Natural killer cell (primary cell): ENCODE measurements at places on chromosomes 6 and 20. TPM values are rescaled to one million over a fixed set of nuclear protein-coding genes. Genes with fewer than 3 reads are reported as not detected.

- H3K27me3 ChIP-seq = no peaks in the 10 kb centered on the region
- no peak for DNase-seq
- H3K27ac ChIP-seq = no peak overlapping the region
- peaks cover 4% of the 10 kb centered on the region for H3K36me3 ChIP-seq
- no peak overlapping the region for H3K4me3 ChIP-seq
Measured at GRCh38 chr20:17605131-17605660, 35.3 kb downstream of the DSTN start.

GPR6 gene
- total RNA-seq = not detected

DNA sequence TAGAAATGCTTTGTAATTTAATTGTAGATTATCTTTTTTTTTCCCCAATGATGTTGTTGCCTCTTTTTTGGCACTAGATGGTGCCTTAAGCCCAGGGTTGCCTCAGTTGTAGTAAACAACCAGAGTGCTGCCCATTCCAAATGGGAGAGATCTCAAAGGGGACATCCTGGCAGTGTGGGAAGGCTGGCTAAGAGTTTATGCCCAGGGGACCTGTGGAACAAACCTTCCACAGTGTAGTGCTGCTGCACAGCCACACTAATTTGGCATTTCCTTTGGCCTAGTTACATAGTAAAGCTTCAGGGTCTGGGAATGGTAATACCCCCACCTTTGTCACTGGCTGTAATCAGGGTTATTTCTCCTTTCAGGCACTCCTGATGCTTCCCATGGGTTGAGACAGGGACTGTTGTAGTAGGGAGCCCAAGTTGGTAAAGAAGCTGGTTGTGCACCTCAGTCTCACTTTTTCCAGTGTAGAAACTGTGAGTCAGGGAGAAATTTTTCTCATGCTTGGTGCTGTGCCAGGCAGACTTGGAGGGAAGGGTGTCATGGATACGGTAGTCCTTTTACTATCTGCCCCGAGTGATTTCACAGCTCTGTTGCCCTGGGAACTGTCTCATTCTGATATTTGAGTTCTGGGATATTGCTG is 177.8 kb upstream of the ECI2 start:
- H3K4me3 ChIP-seq = no peak overlapping the region
- no peaks in the 10 kb centered on the region for H3K27me3 ChIP-seq
- DNase-seq = no peak
- H3K4me1 ChIP-seq = peaks cover 6% of the 10 kb centered on the region

GRCh38 chr6:130517444-130517931 is 151.7 kb downstream of the TMEM200A start:
- H3K36me3 ChIP-seq = no peaks in the 10 kb centered on the region
- no peak overlapping the region for H3K27ac ChIP-seq
- no peak overlapping the region for H3K4me3 ChIP-seq

TMEM244 gene
- not detected for total RNA-seq

DNA sequence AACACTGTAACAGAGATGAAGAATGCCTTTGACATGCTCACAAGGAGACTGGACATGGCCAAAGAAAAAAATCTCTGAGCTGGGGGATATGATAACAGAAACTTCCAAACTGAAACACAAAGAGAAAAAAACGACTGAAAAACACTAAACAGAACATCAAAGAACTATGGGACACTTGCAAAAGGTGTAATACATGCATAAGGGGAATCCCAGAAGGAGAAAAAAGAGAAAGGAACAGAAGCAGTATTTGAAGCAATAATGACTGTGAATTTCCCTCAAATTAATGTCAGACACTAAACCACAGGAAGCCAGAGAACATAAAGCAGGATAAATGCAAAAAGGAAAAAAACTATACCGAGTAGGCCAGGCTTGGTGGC is 117.4 kb upstream of the ARID1B start:
- no peak overlapping the region for H3K27ac ChIP-seq
- DNase-seq = no peak
- H3K27me3 ChIP-seq = no peaks in the 10 kb centered on the region
- H3K4me3 ChIP-seq = no peak overlapping the region

- no peak for DNase-seq
- H3K4me3 ChIP-seq = no peak overlapping the region
- H3K4me1 ChIP-seq = no peaks in the 10 kb centered on the region
Measured at GRCh38 chr6:47075741-47076421, 33.7 kb upstream of the ADGRF1 start.

DNA sequence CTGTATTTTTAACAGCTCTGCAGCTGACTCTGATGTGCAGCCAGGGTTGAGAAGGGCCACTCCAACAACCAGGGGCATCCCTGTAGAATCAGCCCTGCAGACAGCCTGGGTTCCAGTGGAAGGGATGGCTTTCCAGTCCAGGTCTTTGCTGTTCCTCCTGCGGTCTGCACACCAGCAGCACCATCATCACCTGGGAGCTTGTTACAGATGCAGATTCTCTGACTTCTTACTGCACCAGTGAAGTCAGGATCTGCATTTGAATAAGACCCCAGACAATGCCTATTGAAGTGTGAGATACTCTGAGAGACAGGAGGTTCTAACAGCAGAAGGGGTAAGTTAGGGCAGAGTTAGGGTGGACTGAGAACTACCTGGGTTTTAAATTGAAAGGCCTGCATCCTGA is 151.3 kb downstream of the F13A1 start:
- no peak overlapping the region for H3K4me3 ChIP-seq
- H3K4me1 ChIP-seq = no peaks in the 10 kb centered on the region
- no peak overlapping the region for H3K27ac ChIP-seq
- H3K36me3 ChIP-seq = no peaks in the 10 kb centered on the region
- DNase-seq = no peak

MTFR2 gene
- total RNA-seq = 1.7 TPM

DNA sequence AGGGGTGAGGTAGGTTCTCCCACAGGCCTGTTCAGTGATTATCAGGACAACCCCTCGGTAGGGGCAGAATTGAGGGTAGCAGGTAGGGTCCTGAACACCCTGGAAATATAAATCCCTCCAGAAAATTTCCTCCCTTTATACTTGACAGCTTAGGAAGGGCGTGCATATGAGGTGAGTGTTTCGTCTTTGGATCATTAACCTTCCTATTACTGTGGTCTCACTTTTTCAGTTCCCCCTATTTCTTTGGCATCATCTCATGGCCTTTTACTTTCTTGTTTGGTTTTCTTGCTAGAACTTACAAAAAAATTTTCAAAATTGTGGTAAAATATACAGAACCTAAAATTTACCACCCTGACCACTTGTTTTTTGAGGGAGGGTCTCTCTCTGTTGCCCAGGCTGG is 18.7 kb upstream of the EPB41L1 start:
- no peak overlapping the region for H3K27ac ChIP-seq
- no peaks in the 10 kb centered on the region for H3K27me3 ChIP-seq
- no peak overlapping the region for H3K4me3 ChIP-seq
- H3K4me1 ChIP-seq = no peaks in the 10 kb centered on the region
- no peak for DNase-seq
- no peaks in the 10 kb centered on the region for H3K36me3 ChIP-seq

DNA sequence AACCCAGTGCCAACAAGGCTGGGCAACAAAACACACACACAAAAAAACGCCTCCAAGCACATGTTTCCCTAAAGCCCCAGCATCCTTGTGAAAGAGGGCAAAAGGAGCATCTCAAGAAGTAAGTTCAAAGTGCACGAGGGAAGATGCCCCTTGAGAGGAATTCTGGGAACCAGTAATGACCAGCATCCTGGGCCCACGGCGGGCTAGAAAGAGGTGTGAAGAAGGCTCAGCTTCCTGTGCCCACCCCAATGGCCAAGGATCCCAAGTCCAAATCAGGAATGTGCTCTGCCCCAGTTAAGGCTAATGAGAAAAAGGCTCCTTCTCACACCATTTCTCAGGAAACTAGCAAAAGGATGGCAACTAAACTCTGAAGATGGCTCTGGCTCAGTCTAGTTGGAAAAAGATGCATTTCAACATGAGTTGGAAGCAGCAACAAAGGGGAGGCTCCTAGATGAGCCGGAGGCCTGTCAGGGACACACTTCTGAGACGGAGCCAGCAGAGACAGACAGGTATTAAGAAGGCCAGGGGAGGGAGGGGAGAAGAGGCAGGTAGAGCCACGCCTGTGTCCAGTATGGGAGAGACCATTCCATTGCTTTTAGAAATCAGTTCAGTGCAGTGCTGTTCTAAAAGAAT is 3.2 kb downstream of the RIMS4 start:
- no peak for DNase-seq
- no peak overlapping the region for H3K27ac ChIP-seq
- no peaks in the 10 kb centered on the region for H3K4me1 ChIP-seq
- no peaks in the 10 kb centered on the region for H3K36me3 ChIP-seq

CEP162 gene
- total RNA-seq = 14.6 TPM
